ENCODE measurements at places on chromosomes 6 and 20.

DNA sequence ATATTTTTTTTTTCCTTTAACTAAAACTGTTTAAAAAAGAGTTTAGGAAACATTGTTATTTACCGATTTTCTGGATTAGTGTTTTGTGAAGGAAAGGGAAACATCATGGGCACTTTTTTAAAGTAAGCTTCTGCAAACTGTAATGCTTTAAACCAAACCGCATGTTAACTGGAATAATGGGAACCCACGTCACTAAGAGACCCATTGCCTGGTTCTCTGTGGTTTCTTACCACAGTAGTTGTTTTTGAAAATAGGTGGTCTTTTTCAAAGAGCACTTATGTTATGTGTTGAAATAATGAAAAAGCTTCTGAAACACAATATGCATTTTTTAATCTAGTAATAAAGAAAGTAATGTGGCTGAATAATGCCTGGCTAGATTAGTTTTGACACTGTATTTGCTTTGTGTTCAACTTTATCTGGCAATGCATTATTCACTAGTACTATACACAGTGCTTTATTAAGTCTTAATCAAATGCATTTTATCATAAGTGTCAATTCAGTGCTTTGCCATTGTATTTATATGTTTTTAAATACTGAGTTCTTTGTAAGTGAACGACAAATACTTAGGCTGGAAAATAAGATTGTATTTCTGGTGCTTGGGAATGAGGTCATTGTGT lies 754.1 kb upstream of the FLRT3 start:
- no peak for DNase-seq

DNA sequence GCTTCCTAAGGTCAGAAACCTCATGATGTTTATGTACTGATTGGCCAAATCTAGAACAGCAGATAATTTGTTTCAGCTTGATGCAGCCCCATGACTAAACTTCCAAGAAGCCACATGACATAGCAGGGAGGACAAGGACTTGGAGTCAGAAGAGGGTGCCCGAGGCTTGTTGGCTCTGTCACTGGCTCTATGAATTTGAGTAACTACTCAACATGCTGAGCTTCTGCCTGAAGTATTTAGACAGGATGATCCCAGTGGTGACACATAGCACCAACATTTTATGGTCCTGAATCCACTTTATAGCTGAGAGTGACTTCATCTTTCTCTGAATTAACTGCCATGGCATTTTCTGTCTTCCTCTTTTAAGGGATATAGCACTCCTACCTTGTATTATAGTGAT lies 13.5 kb upstream of the TBX18 start:
- peak; percentile 90 for DNase-seq

- DNase-seq: no peak
These were observed 27.3 kb downstream of the GMPR start for GRCh38 chr6:16265351-16266341.

- DNase-seq: no peak
These were observed 38.6 kb downstream of the ZNF217 start for GRCh38 chr20:53555081-53555480.

DNA sequence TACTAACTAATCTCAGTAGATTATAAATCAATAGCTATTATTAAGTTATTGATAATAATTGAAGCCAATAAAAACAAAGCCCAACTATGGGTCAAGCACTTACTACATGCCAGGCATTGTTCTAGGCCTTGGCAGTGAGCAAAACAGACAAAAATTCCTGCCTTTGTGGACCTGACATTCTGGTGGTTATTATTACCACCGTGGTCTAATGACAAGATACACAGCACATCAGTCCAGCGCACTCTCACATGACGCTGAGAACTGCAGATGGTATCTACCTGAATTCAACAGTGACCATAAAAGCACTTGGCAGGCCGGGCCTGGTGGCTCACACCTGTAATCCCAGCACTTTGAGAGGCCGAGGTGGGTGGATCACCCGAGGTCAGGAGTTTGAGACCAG lies 121.4 kb downstream of the ZMYND8 start:
- no peak for DNase-seq

- no peak for DNase-seq
These were observed 37.9 kb upstream of the NEDD9 start for GRCh38 chr6:11270030-11271027.

DNA sequence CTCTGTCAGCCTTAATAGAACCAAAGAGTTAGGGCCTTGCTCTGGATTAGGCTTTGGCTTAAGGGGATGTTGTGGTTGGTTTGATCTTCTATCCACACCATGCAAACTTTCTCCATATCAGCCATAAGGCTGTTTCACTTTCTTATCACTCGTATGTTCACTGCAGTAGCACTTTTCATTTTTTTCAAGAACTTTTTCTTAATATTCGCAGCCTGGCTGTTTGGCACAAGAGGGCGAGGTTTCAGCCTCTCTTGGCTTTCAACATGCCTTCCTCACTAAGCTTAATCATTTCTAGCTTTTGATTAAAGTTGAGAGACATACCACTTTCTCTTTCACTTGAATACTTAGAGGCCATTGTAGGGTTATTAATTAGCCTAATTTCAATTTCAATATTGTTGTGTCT lies 193.1 kb downstream of the NRN1 start:
- DNase-seq: no peak

DNA sequence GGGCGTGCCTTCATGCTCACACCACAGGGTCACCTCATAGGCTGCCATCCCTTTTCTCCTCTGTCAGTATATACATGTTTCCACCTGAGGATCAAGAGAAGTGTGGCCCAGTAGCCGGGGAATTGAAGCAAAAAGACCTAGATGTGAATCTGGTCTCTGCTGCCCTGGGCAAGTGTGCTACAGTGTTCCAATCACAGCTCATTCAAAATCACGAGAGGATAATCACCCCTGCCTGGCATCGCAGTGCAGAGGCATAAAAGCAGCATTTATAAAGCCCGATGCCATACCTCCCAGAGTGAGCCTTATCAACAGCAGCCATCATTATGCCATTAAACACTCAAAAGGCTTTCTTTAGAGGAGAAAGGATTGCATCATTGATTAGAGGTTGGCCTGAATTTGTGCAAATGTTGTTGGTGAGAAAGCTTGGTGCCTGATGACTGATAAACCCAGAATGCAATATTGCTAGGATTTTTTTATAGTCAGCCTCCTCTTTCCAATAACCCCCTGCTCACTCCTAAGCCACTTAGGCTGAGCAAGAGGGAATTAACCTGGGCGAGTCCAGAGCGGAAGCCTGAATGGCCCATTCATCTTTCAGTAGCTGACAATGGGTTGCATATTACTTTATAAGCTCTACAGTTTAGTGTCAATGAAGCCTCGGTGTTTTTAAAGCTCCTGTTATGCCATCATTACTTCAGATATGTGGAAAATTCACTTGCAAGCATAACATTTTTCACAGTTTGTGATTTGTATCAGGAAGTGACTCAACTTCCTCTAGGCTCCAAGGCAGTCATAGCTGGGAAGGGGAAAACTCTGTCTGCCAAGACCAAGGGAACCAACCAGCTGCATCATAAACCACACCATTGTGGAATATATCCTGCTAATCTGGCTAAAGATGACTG lies 92.5 kb upstream of the NXT1 start:
- peak; percentile 84 for DNase-seq

GRCh38 chr20:5364136-5364821 lies 47.5 kb upstream of the PROKR2 start:
- no peak for DNase-seq

- no peak for DNase-seq
These were observed 41.3 kb downstream of the ADGRF1 start for GRCh38 chr6:47000842-47001241.

DNA sequence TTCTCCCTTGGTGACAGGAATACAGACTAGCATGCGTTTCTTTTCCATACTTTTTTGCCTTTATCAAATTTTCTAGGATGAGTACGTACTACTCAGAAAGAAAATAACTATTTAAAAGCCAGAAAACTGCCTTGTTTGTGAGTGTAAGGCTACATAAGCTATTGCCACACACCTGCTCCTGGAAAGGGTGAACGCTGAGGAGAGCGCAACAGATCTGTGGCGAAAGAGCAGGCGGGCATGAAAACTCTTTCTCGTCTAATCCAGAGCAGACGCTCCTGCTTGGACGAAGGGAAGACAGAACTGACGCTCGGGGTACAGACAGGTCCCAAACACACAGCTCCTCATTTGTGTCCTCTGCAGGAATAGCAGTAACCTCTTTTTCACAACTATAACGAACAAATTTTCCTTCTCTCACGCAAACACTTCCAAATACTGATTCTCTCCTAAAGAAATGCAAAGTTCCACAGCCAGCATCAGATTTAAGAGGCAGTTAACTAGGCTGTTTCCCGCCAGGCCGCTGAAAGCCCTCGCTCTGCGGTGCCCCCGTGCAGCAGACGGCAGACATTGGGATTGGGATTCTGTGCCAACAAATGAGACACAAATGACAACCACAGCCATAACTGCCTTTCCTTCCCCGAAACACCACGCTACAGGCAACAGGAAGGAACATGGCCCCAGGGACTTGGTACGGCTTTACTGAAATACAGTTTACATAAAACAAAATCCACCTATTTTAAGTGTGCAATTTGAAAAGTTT lies 20.0 kb downstream of the TAF4 start:
- no peak for DNase-seq

DNA sequence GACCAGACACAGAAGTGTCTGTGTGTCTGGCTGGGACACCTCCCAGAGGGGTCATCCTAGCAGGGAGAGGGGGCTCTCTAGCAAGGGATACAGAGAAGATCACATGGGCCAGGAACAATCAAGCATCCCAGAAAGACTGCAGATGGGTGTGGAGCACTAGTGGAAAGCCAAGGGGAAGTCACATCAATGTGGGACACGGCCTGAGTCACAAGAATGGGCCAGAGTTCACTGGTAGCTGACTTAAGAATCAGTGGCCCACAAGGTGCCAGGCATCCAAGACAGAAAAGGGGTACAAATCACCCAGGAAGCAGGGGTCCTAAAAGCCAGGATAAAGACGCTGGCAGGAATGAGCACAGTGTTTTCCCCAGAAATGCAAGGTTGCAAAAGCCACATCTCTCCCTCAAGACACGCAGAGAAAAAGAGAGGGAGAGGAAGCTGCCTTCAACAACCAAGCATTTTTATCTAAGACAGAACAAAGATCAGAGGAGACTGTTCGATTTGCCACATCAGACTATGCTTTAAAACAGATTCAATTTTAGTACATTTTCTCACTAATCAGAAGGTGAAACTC lies 113.6 kb upstream of the DST start:
- DNase-seq: no peak

GRCh38 chr6:17565399-17565798 lies 34.7 kb upstream of the FAM8A1 start:
- DNase-seq: no peak

- DNase-seq: no peak
These were observed 35.9 kb downstream of the BEND3 start for GRCh38 chr6:107079429-107079828.

- DNase-seq: peak; percentile 65
These were observed 696 bp upstream of the SIRPA start for GRCh38 chr20:1894471-1894950.

GRCh38 chr6:158564243-158565121 lies 4.6 kb downstream of the TMEM181 start:
- DNase-seq: no peak

- peak; percentile 77 for DNase-seq
These were observed 45.6 kb upstream of the FYN start for GRCh38 chr6:111918825-111919224.

GRCh38 chr6:30882759-30883684 lies 1.3 kb upstream of the DDR1 start:
- no peak for DNase-seq

- no peak for DNase-seq
These were observed 20.2 kb upstream of the DLGAP4 start for GRCh38 chr20:36285746-36286447.

DNA sequence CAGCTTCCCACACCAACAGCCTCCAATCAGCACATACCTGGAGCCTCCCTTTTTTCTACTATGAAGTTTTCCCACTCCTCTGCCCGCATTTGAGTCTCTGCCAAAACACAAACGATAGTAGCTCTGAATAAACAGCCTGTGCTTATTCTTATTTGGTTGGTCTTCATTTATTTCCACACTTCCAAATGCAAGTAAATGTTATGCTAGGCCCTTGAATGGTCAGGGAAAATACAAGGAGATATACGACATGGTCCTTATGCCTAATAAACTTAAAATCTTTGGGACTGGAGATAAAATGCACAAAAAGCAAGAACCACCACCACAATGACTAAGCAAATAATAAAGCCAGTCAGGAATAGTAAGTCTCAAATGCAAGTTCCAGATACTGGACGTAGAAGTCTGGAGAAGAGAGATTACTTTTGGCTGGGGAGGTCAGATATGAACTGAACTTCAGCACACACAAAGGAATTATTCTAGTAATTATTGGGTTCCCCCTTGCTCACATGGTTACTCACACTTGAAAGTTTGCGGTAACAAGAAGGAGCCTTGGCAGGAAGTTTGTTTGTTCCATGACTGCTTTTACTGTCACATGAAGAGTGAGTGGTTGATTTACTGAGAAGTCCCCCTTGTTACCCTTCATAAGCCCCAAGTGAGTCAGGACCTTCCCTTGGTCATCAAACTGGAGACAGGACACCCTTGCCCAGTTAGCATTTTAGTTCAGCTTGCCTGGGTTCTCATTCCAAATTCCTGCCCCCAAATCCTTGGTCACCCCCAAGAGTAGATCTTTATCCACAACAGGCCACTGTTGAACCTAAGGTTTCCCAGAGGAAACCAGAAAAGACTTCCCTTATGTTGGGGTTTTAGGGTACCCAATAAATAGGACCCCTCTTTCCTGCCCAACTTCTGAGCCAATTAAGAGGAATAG lies 511.2 kb upstream of the JARID2 start:
- peak; percentile 60 for DNase-seq

- DNase-seq: no peak
These were observed 378.1 kb downstream of the RNGTT start for GRCh38 chr6:88585276-88585692.

GRCh38 chr6:133983099-133983939 lies 30.3 kb downstream of the TBPL1 start:
- DNase-seq: peak; percentile 49

GRCh38 chr6:81950877-81951276 lies 198.4 kb upstream of the TENT5A start:
- DNase-seq: peak; percentile 41

DNA sequence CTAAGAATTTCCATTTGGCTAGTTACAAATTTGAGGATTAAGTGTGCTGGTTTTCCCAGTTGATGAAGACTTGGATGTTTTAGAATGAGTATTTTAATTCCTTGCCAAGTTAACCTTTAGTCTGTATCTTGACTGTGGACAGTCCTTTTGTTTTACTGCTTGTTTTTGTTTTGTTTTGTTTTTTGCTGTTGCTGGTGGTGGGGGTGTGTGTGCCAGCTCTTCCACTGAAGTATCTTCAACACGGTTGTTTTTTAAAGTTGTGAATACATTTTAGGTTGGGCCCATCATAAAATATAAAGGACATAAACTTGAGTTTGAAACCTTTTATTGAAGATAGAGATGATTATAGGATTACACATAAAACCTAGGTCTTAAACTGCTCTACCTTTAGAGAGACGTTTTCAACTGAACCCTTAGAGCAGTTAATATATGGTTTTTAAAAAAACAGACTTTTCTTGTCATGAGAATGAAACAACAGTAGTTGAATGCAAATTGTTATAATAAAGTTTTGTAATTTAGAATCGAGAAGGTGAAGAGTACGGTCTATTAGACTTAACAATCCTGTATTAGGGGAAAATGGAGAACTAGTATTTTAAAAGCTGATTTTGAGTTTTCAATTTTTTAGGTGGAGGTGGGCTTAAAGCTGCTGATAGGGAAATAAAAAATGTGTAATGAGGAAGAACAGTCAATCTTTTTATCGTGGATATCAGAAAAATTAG lies 4.0 kb downstream of the QKI start:
- no peak for DNase-seq
